Stimulated activated CD4-positive, alpha-beta T cell treated with anti-CD3 and anti-CD28 coated beads, Interleukin-1b, Interleukin-23, amount 100 ng/mL, for 1 hour (primary cell): ENCODE measurements at places on chromosomes 2 and 18.

DNA sequence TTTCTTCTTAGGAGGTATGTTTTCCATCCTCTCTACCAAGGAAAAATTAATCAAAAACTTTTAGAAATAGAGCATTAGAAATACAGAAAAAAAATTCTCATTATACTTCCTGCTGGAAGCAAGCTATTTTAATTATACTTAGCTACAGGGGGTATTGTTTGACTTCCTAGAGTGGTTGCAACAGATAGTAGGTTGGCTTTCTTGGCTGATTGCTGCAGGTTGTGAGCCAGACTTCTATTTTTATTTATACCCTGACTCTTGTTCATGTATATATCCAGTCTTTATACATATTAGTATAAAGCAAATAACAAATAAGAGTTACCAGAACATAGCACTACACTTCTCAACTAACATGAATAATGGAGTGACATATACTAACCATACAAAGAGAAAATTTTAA is 460.8 kb upstream of the REG3G start:
- no peak for DNase-seq

GRCh38 chr2:223760838-223761502 is 76.4 kb downstream of the AP1S3 start:
- DNase-seq: no peak

DNA sequence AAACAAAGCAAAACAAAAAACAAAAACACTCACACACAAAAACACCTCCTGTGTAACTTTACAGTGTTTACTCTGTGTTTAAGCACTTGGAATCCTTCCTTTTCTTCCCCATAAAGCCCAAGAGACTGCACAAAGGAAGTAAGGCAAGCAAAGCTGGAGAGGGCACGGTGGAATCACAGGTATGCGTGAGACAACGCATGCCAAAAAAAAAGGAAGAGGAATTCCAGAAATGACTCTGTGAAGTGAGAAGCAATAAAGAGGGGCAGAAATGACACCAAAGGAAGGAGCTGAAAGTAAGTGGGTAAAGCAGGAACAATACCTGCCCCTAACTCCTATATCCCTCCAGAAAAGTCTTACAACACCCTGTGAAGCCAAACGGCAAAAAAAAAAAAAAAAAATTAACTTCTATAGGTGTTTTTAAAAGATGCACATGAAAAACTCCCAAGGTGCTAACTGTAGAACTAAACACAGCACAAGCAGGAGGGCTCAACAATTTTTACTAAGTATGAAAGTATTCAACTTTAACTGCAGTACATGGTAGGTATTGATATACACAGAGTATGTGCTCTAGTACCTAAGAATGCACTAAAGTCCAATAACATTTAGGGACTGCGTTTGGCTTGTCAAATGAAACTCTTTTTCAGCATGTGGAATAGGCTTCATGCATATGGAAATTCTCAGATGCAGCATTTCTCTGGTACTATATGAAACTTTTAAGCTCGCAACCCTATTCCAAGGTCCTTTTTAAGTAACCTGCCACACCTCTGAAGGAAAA is 9.1 kb downstream of the RND3 start:
- no peak for DNase-seq

DNA sequence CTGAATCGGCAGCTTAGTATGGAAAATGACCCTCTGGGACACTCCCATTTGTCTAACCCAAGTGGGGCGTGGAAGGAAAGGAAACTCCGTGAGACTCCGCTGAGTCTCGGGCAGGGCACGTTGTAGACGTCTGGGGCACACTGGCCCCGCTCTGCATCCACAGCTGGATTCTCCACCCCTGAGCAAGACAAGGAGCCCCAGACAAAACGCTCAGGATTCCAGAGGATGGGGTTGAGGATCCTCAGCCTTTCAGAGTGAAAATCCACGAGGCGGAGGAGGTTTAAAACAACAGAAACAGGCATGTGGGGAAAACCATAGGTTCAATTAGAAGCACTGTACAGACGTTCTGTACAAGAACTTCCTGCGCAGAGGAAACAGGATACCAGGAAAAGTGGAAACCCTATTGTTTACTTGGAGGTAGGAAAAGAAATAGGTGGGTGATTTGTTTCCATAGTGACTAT is 124.9 kb upstream of the ZNF236 start:
- no peak for DNase-seq

- no peak for DNase-seq
Measured at GRCh38 chr18:23337599-23338444, 115.3 kb upstream of the RIOK3 start.

DNA sequence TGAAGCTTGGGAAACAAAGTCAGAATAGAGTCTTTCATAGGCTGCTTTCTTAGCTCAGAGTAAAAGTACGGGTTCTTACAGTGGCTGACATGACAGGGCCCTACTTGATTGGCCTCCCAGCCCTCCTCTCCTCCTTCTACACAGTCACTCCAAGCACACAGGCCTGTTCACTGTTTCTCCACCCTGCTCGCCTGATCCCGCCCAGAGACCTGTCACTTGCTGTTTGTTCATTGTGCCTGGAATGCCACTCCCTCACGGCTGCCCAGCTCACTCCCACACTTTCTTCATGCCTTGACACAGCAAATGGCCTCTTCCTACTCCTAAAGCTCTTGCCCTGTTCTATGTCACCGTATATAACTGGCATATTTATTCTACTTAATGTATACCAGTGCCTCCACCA is 104.8 kb downstream of the MAP4K4 start:
- no peak for DNase-seq

DNA sequence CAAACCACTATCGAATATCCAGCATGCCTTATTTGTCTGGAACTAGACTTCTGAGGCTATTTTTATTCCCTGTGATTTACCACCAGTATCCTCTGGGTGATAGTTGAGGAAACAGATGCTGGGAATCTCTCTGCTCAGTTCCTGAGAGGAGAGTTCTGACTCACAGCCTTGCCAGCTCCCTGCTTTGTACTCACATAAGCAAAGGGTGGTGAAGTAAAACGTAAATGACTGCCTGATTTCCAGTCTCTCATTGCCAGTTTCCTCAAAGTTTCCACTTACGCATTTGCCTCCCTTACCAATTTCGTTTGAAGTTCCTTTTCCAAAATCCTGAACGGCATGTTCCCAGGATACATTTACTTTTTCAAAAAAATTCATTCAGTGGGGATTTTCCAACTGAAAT is 69.2 kb upstream of the HNRNPA3 start:
- DNase-seq: no peak

GRCh38 chr2:173184031-173185004 is 108.7 kb downstream of the MAP3K20 start:
- DNase-seq: no peak

DNA sequence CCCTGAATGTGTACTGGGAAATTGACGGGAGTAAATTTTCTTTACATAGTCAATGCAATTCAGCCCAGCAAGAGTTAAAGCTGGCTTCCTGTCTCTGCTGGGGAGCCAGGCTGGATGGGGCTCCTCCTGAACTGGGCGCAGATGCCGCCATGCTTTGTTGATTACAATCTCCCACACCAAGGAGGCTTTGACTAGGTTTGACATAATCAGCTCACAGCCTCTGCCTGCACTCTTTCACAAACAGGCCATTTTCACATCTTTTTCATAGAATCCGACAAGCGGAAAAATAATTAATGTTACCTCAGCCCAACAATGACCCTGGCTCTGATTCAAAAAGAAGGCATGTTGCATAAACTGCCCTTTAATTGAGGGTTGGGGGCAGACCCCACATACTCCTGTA is 54.3 kb downstream of the FOXI3 start:
- DNase-seq: no peak

- DNase-seq: no peak
Measured at GRCh38 chr2:34547900-34548299, 948.8 kb upstream of the FAM98A start.

- no peak for DNase-seq
Measured at GRCh38 chr2:17640406-17640805, 99.9 kb downstream of the VSNL1 start.

DNA sequence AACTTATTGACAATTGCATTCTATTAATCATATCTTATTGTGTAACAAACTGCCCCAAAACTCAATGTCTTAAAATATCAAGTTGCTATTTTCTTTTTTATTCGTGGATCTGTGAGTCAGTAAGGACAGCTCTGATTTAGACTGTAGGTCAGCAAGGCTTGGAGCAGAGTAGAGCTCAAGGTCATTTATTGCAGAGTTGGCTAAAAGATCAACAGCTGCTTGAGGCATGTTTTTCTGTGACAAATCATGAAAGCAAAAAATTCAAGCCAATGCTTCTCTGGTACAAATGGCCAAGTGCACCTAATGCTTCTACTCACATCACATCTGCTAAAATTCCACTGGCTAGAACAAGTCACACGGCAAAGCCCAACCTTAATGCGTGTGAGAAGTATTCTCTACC is 497.7 kb upstream of the LRATD1 start:
- DNase-seq: no peak

DNA sequence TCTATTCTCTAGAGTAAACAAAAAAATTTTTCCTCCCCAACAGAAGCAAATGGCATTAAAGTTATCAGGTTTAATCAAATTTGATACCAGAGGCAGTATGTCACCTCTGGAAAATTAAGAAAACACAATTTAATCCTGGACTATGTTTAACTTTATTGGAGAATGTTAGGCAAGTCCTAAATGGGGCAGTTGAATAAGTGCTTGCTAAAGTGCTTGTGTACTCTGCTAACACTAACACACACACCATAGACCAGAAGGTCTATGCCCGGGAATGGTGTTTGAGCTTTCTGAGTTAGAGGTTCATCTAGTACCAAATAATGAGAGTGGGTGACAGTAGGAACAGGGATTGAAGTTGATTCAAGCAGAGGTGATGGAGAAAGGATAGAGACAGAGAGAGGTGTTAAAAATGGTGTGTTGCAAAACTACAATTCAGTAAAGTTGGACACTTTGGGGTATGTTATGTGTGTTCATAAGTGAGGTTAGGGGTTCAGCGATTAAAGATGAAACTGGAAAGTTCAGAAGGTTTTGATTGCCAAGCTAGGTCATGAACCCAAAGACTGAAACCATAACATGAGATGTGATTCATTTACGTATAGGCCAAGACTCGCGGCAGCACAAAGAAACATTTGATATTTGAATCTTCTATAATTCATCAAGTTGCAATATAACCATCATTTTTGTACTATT is 40.5 kb upstream of the PEX13 start:
- no peak for DNase-seq

DNA sequence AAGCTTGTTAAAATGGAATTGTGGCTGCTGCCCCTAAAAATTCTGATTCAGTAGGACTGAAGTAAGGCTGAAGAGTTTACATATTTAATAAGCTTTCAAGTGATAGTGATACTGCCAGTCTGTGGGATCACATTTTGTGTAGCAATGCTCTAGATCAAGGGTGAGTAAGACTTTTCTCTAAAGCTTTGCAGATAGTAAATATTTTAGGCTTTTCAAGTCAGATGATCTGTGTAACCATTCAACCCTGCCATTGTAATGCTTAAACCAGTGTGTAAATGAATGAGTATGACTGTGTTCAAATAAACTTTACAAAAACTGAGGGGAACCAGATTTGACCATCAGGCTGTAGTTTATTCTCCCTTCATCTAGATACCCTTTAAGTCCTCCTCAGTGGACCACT is 92.7 kb downstream of the PIK3C3 start:
- DNase-seq: no peak

- DNase-seq: no peak
Measured at GRCh38 chr2:39837856-39838453, 58.9 kb upstream of the THUMPD2 start.

GRCh38 chr2:236773206-236773605 is 203.6 kb downstream of the ACKR3 start:
- DNase-seq: no peak

- no peak for DNase-seq
Measured at GRCh38 chr2:185144159-185144919, 546.0 kb downstream of the ZNF804A start.

DNA sequence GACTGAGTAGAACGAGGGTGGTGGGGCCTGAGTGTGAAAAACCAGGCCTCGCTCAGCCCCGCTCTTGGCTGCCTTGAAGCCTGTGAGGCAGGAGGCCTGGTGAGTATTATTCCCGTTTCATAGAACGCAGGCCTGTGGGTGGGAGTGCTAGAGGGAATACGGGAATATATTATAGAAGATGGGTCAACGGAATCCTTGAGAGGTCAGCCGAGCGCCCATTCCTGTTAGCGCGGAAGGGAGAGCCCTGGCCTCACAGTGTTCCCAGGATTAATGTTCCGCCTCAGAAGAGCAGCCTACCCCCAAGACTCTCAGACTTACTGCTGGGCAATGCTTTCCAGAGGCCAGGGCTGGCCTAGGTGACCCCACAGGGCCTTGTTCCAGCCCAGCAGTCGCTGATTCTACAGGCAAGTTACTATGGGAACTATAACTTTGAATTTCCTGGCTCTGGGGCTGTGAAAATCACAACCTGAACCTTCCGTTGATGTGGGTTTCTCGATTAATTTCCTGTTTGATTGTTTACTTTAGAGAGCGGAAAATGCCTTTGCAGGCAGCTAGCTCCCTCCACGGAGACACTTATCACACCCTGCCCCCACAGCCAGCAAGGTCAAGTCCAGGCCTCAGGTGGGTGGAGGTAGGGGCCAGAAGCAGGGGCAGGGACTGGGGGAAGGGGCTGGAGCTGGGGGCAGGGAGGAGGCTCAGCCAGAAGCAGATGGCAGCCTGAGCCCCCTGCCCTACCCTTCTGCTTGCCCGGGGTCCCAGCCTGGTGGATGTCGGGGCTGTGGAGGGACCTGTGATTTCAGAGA is 108.3 kb downstream of the SMAD7 start:
- DNase-seq: no peak

GRCh38 chr2:55051026-55051866 is 995 bp upstream of the RTN4 start:
- no peak for DNase-seq
